Stimulated activated memory B cell treated with anti-CD40 and anti-IgM and Interleukin-4, amounts not matched to agents 10 μg/mL and 1 μg/mL and 100 μg/mL, for 72 hours (primary cell): ENCODE measurements at places on chromosomes 11 and 22.

DNA sequence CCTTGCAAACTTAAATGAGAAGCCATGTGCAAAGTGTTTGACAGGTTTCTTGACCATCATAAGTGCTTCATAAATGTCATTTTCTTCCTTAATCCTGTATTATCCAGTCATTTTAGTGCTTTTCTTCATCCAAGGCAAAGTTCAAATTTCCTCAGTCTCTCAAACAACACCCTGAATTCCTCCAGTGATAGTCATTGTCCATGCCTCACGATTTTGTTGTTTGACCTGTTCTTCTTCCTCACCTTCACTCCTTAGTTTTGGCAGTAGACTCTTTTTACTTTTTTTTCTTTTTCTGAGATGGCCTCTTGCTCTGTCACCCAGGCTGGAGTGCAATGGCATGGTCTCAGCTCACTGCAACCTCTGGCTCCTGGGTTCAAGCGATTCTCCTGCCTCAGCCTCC lies 1257.3 kb downstream of the FAM181B start:
- no peak for ATAC-seq

DNA sequence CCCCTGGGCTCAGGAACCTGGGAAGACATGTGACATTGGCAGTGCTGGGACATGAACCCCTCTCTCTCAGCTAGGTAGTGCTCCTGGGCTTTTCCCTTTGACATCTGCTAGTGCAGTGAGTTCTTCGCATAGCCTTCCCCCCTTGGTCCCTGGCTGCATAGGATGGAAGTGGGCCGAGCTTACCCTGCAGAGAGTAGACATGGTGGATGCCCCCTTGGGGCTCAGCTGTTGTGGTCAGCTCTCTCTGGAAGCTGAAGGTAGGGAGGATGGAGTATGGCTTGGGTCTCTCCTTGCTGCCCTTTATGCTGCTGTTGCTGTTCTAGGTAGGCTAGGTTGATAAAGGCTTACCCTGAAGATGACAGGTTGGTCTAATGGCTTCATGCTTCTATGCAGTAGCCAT lies 92.1 kb downstream of the ZBTB16 start:
- ATAC-seq: no peak

- no peak for ATAC-seq
Measured at GRCh38 chr11:297051-297585, 2.2 kb downstream of the IFITM5 start.

DNA sequence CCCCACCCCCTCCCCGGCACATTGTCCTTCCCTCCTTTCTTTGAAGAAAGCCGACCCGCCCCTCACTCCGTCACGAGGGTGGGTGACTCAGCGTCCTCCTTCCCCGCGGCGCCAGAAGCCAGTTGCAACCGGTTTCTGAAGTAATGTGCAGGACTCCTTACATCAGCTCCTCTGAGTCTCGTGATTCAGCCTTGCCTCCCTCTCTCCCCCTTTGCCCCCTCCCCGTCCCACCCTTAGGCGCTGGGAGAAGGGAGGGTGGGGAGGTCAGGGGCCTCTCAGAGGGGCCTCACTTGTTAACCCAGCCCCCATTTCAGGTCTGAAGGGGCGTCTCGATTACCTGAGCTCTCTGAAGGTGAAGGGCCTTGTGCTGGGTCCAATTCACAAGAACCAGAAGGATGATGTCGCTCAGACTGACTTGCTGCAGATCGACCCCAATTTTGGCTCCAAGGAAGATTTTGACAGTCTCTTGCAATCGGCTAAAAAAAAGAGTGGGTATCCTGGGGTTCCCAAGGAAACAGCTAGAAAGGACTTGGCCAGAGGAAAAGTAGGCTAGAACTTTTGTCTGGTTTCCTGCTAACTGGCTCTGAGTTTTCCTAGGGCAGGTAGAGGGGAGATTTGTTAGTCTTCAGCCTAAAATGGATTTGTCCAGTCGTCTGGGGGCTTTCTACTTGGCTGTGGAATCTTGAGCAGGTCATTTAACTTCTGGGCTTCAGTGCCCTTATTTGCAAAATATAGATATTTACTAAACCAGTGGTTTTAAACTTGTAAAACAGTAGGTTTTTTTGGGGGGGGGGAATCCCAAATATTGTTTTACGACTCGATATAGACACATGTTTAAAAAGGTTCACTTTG lies 1.1 kb downstream of the SLC3A2 start:
- ATAC-seq: peak; percentile 80

DNA sequence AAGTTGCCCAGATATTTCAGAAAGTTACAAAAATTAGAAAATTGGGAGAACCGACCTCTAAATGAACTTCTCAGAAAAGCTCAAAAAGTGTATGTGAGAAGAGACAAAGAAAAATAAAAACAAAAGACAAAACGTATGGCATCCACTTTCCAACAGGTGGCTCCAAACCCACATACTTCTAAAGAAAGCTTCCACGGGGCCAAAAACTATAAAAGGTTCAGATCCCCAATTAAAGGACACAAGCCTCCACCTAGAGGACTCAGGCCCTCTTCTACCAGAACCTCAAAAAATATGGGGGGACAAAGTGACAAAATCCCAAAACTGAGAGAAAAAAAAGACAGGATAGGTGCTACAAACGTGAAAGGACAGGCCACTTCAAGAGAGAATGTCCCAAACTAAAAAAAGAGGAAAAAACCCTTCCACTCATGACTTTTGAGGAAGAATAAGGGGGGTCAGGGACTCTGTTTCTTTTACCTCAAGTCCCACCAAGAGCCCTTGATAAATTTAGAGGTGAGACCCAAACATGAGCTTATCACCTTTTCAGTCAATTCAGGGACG lies 8.8 kb downstream of the SCGB2A1 start:
- ATAC-seq: no peak

- ATAC-seq: no peak
Measured at GRCh38 chr11:97687111-97687510, 1297.3 kb downstream of the JRKL start.

GRCh38 chr11:35389897-35390465 lies 29.4 kb downstream of the SLC1A2 start:
- ATAC-seq: no peak

GRCh38 chr11:109644152-109644551 lies 222.2 kb downstream of the C11orf87 start:
- ATAC-seq: no peak

- no peak for ATAC-seq
Measured at GRCh38 chr11:63868399-63869064, 29.6 kb downstream of the MARK2 start.

- ATAC-seq: peak; percentile 34
Measured at GRCh38 chr11:134846328-134847082, 434.5 kb upstream of the B3GAT1 start.

DNA sequence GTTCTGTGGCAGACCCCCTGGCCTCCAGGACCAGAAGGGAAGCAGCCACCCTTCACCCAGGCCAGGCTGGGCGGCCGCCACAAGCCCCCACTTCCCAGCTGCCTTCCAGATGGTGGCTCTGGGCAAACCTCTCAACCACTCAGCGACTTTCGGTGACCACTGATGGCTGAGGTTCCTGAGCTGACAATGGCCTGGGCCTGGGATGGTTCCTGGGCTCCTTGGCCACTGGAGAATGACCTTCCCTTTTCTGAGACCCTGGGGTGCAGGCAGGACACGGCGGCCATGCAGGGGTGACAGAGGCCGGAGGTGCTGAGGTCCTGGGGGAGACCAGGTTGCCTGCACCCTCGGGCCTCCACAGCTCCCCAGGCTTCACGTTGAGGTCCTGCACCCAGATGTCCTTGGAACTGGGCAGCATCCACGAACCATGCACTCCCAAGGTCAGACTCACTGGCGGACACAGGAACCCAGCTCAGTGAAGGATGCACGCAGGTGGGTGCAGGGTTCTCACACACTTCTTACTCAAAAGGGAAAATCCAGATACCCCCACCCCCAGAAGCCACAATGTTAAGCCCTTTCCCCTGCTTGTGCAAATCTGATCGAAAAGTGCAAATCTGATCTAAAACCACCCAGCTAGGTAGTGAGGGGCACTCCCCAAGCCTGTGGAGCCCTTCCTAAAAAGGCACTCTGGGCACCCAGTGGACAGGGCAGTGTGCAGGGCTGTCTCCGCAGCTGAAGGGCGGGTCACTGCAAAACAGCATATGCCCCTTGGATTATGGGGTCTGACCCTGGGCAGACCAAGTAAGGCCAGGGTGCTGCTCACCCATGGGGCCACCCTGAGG lies 13.9 kb upstream of the PHLDA2 start:
- ATAC-seq: no peak

DNA sequence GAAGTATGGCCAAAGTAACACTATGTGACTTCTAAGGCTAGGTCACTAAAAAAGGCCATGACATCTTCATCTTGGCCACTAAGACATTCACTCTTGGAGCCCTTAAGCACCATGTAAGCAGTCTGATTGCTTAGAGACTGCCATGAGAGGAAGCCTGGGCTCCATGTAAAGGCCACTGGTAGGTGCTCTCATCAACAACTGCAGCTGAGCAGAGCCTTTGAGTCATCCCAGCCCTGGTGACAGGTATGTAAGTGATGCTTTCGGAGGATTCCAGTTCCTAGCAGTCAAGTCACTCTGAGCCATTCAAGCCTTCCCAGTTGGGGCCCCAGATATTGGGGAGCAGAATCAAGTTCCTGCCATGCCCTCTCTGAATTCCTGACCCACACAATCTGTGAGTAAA lies 26.2 kb downstream of the GAB2 start:
- ATAC-seq: no peak

- no peak for ATAC-seq
Measured at GRCh38 chr11:25211635-25212254, 714.9 kb downstream of the LUZP2 start.

- ATAC-seq: no peak
Measured at GRCh38 chr11:77193911-77194830, 66.1 kb downstream of the MYO7A start.

- ATAC-seq: no peak
Measured at GRCh38 chr22:20108757-20109230, 7.1 kb upstream of the RANBP1 start.

DNA sequence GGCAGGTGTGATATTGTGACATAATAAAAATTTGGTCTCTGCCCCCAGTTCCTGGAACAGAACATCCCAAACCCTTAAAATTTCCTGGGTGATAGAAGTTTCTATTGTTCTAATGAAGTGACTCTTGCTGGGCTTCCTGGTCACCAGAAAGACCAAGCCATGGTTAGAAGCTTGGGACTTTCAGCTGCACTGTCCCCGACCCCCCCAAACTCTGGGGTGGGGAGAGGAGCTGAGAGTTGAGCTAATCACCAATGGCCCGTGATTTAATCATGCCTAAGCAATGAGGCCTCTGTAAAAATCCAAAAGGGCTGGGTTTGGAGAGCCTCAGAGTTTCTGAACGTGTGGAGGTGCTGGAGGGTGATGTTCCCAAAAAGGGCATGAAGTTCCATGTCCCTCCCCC lies 54.8 kb upstream of the FTH1 start:
- ATAC-seq: no peak

- no peak for ATAC-seq
Measured at GRCh38 chr11:100546714-100547113, 140.4 kb upstream of the ARHGAP42 start.

GRCh38 chr11:93034031-93034722 lies 64.7 kb downstream of the MTNR1B start:
- ATAC-seq: no peak

DNA sequence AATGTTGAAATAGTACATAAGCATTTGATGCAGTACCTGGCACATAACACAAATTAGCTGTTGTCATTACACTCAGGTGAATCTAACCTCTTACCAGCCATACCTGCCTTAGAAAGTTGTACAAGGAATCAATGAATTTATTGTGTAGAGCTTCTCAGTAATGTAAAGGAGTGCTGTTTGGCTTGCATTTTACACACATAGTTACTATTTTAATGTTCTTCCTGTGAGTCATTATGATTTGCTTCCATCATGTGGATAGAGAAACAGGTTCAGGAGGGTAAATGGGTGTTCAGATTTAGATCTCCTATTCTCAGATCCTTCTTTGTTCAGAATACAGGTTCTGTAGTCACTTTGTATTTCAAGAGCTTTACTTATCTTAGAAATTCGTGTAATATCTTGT lies 27.6 kb upstream of the RCE1 start:
- ATAC-seq: no peak

GRCh38 chr11:86914865-86915519 lies 40.2 kb downstream of the FZD4 start:
- no peak for ATAC-seq

DNA sequence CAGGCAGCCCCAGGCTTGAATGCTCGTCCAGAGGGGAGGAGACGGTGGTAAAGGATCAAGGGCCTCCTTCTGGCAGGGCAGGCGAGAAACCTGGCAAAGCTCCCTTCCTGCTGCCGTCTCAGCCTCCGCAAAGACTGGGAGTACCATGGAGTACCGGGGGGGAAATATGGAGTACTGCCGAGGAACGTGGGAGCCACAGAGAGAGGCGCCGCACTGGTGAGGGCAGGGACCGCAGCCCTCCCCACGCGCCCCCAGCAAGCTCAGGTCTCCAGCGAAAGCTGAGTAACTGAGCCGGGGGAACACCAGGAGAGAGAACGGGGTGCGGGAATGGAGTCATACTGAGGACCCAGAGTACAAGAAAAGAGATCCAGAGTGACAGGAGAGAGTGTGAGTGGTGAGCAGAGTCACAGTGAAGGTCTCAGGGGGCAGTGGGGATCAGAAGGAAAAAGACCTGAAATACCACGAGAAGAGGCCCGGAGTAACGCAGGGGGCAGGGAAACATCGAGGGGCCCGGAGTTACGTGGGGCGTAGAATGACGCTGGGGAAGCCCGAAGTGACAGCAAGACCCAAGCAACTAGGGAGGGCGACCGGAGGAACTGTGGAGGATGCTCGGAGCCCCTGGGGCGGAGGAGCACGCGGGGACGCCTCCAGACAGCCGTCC lies 740 bp downstream of the EML3 start:
- peak; percentile 58 for ATAC-seq

GRCh38 chr22:39631381-39632286 lies 61.1 kb downstream of the CACNA1I start:
- no peak for ATAC-seq

GRCh38 chr22:32531931-32532819 lies 57.6 kb downstream of the FBXO7 start:
- peak; percentile 4 for ATAC-seq

GRCh38 chr11:75931124-75931523 lies 116.1 kb downstream of the UVRAG start:
- no peak for ATAC-seq

DNA sequence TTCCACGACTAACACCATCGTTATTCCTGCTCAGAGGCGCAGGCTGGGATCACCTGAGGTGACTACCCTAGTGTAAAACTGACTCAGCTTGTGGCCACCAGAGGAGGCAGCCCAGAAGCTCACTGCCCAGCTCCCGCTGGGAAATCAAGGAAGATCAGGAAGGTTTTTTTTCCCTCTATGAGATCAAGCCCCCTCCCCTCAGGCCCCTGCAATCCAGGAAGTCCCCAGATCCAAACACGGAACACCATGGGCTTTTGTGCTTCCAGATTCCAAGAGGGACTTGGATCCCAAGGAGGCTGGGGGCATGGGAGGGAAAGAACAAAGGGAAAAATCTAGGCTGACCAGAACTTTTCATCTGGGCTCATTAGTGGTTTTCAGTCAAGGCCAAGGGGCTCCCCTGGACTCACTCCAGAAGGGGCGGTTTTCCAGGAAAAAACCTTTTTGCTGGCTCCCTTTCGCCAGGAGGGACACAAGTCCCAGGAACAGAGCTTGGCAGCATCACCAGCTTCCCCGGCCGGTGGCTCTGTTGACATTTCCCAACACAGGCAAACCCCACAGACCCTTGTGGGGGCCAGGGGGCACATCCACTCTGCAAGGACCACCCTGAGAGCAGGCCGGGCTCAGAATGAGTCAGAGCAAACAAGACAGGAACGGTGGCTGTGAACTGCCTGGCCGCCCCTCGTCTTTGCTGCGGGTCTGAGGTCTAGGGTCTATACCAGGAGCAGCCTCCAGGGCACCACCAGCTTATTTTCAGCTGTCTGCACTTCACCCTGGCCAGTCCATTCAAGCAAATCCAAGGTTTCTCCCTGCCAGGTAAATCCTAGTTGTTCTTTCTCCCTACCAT lies 36.8 kb downstream of the MYH9 start:
- ATAC-seq: no peak

- no peak for ATAC-seq
Measured at GRCh38 chr11:130295657-130296056, 19.1 kb downstream of the ZBTB44 start.
